ENCODE measurements at places on chromosomes 1 and 21. TPM values are rescaled to one million over a fixed set of nuclear protein-coding genes. Genes with fewer than 3 reads are reported as not detected.

The CLCA4 gene
- total RNA-seq: 0.63 TPM

DNA sequence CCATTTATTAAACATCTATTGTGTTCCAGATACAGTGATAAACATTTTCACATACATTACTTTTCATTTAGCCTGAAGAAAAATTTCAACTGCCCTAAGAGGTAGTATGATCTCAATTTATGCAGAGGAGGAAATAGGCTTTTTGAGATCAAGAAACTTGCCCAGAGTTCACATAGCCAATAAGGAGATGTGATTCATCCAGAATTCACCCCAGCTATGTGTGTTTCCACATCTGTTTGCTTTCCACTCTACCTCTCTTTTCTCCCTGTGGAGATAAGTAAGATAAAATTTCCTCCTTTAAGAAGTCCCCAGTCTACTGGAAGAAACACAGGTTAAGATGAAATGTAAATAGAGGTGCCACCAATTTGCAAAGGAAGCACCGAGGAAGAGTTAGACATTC is 199.7 kb upstream of the C8B start:
- DNase-seq: no peak
- no peak overlapping the region for H3K27ac ChIP-seq
- H3K4me1 ChIP-seq: no peaks in the 10 kb centered on the region
- H3K27me3 ChIP-seq: no peaks in the 10 kb centered on the region
- H3K36me3 ChIP-seq: no peaks in the 10 kb centered on the region
- no peak overlapping the region for H3K4me3 ChIP-seq

The PTPN22 gene
- total RNA-seq: 0.39 TPM

The TFAP2E gene
- total RNA-seq: 1.9 TPM

All from testis (tissue), 5 donors.